ENCODE measurements at places on chromosomes 11 and 22.

- DNase-seq = no peak
These were observed 709.3 kb upstream of the CCDC179 start for GRCh38 chr11:23569547-23569946.

DNA sequence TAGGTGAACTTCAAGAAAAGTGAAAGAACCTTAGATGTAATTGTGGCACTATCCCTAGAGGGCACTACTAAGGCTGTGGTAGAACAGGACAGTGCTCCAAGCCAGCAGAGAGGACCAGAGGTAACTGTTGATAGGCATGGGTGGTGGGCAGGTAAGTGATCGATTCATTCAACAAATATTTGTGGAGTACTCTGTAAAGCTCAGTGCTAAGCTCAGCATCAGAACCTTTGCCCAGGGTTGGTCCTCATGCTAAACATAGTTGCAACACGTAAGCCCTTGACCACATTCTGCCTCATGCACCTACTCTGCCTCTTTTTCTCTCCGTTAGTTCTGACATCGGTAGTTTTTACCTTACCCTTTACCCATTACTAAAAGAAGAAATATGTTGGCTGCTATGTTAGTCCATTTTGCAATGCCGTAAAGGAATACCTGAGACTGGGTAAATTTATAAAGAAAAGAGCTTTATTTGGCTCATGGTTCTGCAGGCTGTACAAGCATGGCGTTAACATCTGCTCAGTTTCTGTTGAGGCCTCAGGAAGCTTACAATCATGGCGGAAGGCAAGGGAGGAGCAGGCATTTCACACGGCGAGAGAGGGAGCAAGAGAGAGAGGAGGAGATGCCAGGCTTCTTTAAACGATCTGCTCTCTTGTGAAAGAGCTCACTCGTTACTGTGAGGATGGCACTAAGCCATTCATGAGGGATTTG lies 18.4 kb upstream of the NNMT start:
- no peak for DNase-seq

GRCh38 chr11:17157761-17158160 lies 50.0 kb downstream of the PIK3C2A start:
- no peak for DNase-seq

DNA sequence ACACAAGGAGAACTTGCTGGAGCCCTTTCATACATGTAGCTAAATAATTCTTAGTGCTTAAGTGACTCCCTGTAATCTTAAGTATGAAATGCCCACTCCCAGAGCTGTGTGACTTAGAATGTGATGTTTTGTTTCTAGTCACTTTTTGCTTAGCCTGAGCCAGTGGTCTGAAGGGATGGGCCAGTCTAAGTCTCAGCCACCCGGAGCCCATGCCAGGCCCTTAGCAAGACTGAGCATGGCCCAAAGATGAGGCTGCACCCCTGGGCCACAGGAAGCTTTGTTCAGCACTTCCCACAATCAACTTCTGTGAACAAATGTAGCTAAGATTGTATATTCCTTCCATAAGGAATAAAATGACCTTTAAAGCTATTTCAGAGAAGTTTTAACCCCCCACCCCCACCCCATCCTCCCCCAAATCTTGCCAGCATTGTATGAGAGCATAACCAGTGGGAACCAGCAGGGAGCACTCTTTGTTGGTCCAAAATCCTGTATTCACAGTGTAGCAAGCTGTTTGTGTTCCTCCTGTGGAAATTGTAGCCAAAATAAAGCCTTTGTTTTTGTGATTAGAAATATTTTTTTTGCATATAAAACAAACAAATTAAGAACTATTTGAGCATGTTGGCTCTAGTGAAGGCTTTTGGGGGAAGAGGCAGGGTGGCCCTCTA lies 73.8 kb upstream of the GAL start:
- DNase-seq = peak; percentile 17

GRCh38 chr11:101435408-101435973 lies 148.3 kb downstream of the TRPC6 start:
- no peak for DNase-seq

DNA sequence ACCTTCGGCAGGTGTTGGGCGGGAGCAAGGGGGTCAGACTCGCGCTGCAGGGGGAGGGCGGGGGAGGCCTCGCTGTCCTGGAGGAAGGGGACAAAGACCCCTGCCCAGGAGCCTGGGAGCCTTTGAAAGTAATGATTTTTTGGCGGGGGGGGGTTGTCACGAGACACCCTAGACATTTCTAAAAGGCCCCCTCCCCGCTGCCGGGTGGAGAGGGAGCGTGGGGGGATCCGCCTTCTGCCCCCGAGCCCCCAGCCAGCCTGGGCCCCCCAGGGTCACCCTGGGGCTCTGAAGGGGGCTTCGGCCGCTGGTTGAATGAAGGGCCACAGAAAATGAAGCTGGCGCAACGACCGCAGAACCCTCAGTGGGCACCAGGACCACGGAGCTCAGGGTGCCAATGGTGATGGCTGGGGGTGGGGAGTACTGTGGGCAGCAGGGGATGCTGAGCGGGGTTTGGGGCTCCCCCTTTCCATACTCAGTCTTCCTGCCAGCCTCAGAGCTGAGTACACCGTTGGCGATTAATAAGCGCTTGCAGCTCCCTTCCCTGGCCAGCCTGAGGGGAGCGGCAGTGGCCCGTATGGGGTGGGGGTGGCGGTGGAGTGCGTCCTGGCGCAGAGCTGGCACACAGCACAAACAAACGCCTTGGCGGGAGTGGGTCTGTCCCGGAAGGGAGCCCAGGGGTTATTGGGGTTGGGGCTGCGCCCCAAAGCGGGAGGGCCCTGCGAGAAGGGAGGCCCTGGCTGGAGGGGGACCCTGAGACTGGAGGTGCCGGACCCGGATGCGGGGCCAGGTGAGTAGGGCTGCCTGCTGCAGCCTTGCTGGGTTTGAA lies 1.2 kb upstream of the DUSP8 start:
- no peak for DNase-seq

GRCh38 chr11:126538071-126538470 lies 182.6 kb downstream of the ST3GAL4 start:
- DNase-seq = no peak

GRCh38 chr11:1181853-1182535 lies 24.2 kb downstream of the MUC5AC start:
- DNase-seq = no peak

DNA sequence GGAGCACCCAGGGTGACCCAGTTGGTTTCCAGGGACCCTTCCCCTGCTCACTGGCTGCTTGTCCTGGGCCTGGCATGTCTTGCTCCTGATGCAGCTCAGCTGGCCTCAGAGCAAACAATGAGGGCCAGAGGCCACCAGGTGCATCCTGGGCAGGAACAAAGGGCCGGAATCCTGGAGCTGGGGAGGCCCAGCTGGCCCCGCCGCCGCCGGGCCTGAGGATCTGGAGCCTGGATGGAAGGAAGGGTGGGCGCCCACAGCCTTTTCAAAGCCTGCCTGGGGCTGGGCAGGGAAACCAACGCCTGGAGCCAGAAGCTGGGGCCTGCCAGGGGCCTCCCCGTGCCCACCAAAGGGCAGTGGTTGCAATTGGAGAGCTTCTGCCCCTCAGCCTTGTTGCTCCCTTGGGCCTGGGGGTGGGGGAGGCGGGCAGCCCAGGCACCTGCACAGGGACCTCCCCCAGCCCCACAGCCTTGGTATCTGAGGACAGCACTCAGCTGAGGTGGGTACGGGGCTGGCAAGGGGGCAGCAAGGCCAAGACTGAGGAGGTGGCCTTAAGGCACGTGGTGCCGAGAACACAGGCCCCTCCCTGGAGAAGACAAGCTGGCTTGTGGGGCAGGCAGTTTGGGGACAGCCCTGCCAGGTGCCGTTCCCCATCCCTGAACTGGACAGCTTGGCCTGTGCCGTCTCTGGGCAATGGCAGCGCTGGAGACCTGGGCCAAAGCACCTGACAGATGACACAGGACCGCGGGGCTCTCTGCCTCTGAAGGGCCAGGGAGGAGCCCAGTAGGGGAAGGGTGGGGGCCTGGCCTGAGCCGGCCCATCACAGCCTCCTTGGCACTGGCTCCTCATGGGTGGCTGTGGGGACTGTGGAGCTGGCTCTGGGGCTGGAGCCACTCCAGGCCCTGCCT lies 7.1 kb upstream of the ADORA2A start:
- no peak for DNase-seq

DNA sequence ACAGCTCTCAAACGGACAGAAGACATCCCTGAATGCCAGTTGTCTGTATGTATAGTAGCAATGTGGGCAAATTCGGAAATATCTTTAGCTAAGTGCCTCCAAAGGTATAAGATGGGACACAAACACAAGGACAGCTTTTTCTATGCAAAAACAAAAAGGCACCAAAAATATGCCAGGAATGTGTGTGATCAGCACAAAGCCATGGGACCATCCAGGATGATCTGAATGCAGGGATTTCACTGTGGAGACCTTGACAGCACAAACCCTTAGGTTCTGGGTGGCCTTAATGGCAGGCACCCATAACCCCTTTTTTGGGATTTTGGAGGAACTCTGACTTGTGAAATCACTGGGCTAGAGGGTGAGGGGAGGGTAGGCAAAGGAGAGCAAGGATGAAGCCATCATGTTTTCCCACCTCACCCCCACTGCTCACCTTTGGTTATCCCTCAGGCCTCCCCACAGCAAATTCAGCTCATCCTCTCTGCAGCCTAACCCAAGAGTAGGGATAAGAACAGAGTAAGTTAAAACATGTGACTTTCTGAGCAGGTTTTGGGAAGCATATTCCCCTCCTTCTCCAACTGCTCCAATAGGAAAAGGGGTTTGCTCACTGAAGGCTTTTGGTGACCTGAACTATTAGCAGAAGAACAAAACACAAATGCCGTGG lies 154.6 kb downstream of the SNX19 start:
- no peak for DNase-seq
